IPS DF 6.9 (cell line): ENCODE measurements at places on chromosomes 13 and 19.
A peak's percentile ranks its signal among the peaks of the same experiment; 100 is the strongest.

- no peaks in the 10 kb centered on the region for H3K27me3 ChIP-seq
- no peaks in the 10 kb centered on the region for H3K36me3 ChIP-seq
- DNase-seq = no peak
These were observed 302.0 kb downstream of the KLF12 start for GRCh38 chr13:73832128-73832588.

DNA sequence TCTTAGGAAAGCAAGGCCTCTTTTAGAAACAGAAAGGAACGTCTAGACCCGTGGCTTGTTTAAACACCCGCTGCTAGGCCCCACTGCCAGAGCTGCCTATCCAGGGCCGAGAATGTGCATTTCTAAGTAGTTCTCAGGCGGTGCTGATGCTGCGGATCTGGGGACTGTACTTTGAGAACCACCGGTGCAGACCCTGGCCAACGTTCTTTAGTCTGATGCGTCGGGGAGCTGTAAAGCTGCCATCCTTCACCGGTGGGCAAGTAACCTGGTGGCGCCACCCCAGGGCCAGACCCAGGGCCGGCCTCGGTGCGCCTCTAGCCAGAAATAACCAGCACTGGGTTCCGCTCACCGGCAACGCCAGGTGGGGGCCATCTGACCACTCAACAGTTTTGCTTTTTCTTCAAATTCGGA lies 47.1 kb downstream of the TGDS start:
- DNase-seq = peak; percentile 25
- H3K27me3 ChIP-seq = no peaks in the 10 kb centered on the region

DNA sequence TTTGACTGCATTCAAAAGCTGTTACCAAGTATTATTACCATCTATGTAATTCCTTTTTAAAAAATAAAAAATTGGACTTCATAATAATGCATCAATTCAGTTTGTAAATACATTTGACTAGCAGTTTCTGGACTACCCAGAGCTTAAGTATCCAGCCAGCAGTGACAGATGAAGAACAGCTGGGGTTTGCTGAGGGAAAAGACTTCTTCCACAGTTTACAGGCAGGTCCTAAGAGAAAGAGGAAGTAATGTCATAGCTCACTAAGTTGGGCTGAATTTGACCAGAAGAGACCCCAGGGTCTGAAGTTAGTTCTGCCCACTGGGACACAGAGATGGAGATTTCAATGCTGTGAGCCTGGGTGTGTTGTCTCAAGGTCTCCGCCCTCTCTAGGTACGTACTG lies 96.4 kb downstream of the MBNL2 start:
- no peaks in the 10 kb centered on the region for H3K27me3 ChIP-seq
- no peaks in the 10 kb centered on the region for H3K4me1 ChIP-seq
- no peaks in the 10 kb centered on the region for H3K36me3 ChIP-seq
- H3K27ac ChIP-seq = no peak overlapping the region
- no peak for DNase-seq
- H3K4me3 ChIP-seq = no peak overlapping the region

- H3K4me3 ChIP-seq = no peak overlapping the region
- H3K27me3 ChIP-seq = no peaks in the 10 kb centered on the region
- no peaks in the 10 kb centered on the region for H3K4me1 ChIP-seq
- no peak overlapping the region for H3K27ac ChIP-seq
- no peaks in the 10 kb centered on the region for H3K36me3 ChIP-seq
These were observed 406.3 kb downstream of the GPC5 start for GRCh38 chr13:91804724-91805123.

DNA sequence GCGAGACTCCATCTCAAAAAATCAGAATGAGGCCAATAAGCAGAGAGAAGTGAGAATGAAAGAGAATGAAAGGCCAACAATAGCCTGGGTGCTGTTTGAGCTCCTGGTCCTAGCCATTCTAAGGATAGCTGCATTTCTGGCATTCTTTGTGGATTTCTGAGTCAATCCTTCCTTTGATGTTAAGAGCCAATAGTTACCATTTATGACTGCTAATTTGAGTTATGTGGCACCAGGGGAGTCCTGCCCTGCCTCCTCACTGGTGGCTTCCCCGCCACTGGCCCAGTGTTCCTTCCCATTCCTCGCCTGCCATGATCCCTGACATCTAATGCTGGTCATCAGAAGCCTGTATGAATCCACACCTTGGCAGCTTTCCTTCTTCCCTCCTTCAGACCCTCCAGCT lies 991.2 kb downstream of the UQCRFS1 start:
- H3K27me3 ChIP-seq = no peaks in the 10 kb centered on the region
- no peak overlapping the region for H3K27ac ChIP-seq

GRCh38 chr13:55038230-55038629 lies 2009.6 kb downstream of the OLFM4 start:
- H3K27me3 ChIP-seq = no peaks in the 10 kb centered on the region
- no peaks in the 10 kb centered on the region for H3K36me3 ChIP-seq
- H3K4me3 ChIP-seq = no peak overlapping the region
- no peaks in the 10 kb centered on the region; the same call in 1 of the 2 replicates for H3K4me1 ChIP-seq
- H3K27ac ChIP-seq = no peak overlapping the region

- no peak for DNase-seq
- H3K36me3 ChIP-seq = no peaks in the 10 kb centered on the region
- no peaks in the 10 kb centered on the region for H3K4me1 ChIP-seq
- H3K27me3 ChIP-seq = no peaks in the 10 kb centered on the region
- no peak overlapping the region for H3K4me3 ChIP-seq
These were observed 14.2 kb upstream of the CFAP97D2 start for GRCh38 chr13:114164681-114165429.
